NCI-H187 treated with DMSO at 0.1 percent for 48 hours (cell line): ENCODE measurements at places on chromosomes 11 and 22.

DNA sequence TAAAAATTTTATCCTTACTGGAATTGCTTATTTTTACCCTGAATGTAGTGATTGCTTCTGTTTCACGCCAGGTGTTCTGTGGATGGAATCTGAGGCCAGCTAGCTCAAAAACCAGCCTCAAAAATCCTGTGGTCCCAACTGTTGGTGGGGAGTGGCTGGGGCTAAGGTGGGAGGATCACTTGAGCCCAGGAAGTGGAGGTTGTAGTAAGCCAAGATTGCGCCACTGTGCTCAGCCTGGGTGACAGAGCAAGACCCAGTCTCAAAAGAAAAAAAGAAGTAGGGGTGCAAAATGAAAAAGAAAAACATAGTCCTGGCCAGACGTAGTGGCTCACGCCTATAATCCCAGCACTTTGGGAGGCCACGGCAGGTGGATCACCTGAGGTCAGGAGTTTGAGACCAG lies 27.0 kb upstream of the SLC5A1 start:
- DNase-seq, result no peak

DNA sequence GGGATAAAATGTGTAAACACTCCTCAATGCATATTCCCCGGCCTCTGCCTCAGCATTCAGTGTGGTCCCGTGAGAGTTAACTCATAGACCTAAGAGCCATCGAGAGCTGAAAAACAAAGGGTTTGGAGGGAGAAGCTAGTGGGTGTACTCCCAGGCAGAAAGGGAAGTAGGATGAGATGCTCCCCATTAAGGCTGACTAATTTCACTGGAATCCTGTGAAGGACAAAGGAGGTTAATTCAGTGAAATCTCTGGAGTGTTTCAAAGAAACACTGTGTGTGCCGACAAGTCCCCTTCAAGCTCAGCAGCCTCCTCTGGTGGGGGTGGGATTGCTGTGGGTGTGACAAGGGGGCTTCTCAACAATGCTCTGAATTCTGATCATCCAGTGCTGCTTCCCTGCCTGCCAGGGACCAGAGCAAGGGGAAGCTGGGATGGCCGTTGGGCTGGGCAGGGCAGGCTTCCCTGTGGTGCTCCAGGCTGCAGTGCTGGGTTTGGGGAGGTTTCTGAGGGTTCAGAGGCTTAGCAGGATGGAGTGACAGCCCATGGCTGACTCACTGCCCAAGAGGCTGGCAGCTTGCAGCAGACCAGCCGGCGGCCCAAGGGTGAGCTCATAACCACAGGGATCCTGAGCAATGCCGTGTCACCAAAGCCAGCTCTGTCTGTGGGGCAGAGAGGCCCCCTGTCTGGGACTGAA lies 61.4 kb upstream of the BMAL1 start:
- no peak for DNase-seq

DNA sequence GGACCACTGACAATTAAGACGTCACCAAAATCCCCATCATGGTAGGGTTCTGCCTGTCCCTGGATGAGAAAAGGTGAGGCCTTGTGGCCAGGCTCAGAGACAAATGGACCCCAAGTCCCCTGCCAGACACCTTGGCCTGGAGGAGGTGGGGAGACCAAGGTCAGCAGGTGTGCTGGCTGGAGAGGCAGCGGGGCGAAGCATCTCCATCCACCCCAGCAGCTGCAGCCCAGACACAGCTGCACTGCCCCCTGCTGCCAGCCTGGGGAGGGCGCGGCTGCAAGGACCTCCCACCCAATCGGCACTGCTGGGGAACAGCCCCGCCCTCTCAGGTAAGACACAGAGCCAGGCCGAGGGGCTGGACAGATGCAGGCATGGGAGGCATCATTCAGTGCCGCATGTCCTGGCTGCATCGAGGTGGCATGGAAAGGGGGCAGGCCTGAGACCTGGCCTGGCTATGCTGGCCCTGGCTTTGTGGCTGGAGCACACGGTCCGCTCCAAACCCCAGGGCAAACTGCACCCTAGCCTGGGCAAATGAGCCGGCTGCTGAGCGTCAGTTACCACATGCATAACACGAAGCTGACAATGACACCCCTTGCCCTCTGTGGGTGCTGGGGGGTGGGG lies 12.2 kb upstream of the MFNG start:
- no peak for DNase-seq

DNA sequence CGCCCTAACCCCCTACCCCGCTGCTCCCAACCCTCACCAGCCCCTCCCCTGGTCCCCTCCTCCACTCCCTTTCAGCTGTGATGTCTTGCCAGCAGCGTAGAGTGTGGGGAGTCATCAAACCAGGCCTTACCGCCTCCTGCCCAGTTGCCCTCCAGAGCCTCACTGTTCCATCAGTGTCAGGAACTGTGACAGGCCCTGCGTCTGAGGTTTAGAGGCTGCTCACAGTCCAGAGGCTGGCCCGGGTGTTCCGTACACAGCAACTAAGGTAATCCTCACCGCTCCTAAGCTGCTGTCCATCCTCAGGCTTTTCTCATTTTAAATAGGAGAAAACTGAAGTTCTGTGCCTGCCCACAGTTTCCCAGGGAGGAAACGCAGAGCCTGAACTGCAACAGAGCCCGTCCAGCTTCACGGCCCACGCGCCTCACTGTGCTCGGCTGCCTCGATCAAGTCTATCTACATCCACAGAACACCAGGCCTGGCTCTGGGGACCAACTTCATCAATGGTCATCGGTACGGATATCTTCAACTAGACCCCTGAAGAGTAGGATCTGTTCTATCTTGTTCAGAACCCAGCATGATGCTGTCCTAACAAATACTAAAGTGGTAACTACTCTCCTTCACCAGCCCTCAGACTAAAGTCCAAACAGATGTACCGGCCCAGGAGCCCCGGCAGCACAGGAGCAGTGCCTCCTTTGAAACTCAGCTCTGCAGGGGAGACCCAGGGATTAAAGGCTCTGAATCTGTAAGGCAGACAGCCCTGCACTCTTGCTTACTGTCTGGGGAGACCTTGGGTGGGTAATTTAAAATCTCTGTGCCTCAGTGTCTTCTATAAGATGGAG lies 10.3 kb downstream of the VPS37C start:
- DNase-seq, result no peak

- no peak for DNase-seq
Observed at GRCh38 chr11:1757861-1758610, 5.7 kb downstream of the CTSD start.

GRCh38 chr11:134149371-134149770 lies 74.4 kb downstream of the NCAPD3 start:
- DNase-seq, result no peak

GRCh38 chr22:27300536-27301285 lies 500.8 kb downstream of the MN1 start:
- no peak for DNase-seq

DNA sequence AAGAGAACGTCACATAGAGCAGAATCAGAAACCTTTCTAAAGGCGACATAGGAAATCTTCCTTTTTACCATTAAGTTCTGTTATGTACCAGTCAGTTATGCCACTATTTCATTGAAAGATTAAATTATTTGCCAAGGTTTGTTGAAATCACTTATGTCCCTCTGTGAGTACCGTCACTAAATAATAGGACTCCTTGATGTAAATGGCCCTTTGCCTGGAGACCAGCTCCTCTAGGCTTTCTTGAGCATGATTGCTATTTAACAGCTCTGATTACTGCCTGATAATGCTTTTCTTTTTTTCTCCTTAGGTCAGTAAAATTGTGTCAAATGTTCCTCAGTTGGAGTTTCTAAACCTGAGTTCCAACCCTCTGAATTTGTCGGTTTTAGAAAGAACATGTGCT lies 29.3 kb downstream of the TBCEL start:
- DNase-seq, result no peak

GRCh38 chr11:1121331-1121812 lies 36.4 kb upstream of the MUC5AC start:
- no peak for DNase-seq
